ENCODE measurements at places on chromosomes 5 and 9.

DNA sequence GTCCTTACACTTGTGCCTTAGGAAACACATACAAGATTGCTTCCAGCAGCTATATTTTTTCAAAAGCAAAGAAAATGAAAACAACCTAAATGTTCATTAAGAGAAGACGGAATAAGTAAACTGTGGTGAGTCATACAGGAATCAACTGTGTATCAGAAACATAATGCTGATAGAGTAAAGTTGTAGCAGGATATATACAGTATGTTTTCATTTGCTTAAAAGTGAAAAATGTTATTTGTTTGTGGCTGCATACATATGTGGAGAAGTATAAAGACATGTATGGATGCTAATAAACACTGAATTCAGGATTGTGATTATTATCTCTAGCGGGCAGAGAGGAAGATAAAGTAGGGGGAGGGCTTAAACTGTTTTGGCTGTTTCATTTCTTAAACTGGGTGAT lies 8.3 kb downstream of the DCTN4 start:
- no peak for DNase-seq

GRCh38 chr9:16064771-16065170 lies 511.9 kb downstream of the CCDC171 start:
- DNase-seq: no peak

- DNase-seq: no peak
These were observed 92.0 kb downstream of the DCP2 start for GRCh38 chr5:113068559-113068958.

- no peak for DNase-seq
These were observed 252.2 kb downstream of the SYK start for GRCh38 chr9:91053824-91054223.

DNA sequence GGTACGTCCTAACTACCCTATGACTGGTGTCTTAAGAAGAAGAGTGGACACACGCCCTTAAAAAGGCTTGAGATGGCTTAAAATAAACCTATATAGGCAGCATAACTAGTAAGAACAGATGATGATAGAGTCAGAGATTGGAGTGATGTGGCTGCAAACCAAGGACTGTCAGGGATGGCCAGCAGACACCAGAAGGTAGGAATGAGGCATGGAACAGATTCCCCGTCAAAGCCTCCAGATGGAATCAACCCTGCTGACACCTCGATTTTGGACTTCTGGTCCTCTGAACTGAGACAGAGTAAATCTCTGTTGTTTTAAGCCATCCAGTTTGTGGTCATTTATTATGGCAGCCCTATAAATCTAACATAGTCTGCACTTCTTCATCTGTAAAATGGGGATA lies 7.4 kb downstream of the TMOD1 start:
- DNase-seq: no peak

DNA sequence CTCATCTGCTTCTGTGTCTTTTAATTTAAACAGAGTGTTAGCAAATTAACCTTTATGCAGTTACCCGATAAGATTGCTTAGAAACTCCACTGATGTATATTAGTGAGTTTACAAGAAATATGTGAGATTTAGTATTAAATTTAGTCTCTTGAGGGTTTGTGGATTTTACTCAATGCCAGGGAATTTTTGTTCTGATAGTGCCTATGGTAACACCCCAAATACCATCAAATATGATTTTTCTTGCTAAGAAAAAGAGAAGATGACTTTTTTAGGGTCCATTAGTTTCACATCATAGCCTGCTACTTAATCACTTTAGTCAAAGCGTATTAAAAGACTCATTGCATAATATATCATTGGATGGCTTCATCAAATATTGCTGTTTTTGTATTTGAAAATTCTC lies 224.9 kb downstream of the PCSK5 start:
- DNase-seq: no peak

DNA sequence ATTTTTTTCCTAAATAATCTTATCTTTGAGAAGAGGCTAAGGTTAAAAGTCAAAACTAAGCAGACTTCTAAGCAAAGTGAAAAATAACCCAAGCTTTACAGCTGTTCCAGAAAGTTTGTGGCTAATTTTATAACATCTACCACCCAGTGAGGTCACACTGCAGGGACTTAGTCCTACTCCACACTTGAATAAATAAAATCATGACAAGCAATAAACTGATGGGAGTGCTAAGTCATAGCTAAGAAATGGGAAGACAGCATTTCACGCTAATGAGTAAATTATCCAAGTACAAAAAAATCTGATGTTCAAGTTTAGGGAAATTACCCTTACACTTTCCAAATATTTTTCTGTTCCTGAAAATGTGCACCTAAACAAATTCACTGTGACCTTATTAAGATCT lies 47.7 kb downstream of the ZNF608 start:
- DNase-seq: no peak

- no peak for DNase-seq
These were observed 238.9 kb upstream of the NR4A3 start for GRCh38 chr9:99582814-99583213.

DNA sequence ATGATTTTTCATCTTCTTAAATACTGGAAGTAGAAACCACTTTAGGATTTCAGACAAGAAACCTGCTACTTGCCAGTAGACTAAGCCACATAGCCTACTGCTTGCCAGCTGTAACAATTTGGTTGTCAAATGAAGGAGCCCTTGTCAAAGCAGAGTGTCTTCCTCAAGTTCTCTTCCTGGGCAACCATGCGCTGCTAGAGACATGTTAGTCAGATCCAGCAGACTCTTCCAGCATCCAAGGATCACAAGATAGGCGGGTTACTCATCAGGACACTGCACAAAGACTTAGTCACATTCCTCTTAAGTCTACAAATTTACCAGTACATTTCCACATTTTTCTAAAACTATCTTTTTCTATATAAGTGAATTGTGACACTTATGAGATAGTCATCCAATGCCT lies 24.4 kb downstream of the SKIC3 start:
- no peak for DNase-seq

DNA sequence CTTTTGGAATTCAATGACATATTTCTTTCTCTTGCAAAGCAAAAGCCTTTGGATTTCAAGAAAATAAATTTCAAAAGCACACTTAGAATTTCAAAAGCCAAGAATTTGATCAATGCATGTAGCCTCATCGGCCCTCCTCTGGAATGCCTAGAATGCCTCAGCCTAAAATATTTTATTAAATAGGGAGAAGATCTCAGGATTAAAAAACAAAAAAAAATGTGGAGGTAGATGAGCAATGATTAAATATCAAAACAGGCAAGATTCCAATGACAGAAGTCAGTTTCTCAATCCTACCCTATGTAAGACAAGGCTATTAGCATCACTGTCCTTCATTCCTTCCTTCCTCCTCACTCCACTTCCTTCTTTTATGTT lies 169.0 kb downstream of the CDH6 start:
- peak; percentile 38 for DNase-seq

DNA sequence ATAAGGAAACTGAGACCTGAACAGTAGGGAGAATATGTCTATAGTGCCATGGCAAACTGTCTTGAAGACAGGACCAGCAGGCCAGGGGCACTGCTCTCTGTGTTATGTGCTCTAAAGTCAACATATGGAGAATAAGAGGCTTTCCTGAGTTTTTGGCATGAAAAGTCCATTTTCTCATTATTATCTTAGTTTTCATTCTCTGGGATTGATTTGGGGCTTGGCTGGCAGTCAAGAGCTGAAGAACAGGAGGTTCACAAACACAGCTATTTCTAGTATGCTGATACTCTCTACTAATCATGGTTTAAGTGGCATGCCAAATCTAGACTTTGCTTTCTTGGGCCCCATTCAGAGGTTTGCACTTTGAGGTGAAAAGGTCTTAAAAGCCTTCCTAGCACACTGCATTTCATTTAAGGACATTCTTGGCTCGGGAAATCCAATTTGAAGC lies 404.4 kb downstream of the ZNF608 start:
- DNase-seq: no peak

DNA sequence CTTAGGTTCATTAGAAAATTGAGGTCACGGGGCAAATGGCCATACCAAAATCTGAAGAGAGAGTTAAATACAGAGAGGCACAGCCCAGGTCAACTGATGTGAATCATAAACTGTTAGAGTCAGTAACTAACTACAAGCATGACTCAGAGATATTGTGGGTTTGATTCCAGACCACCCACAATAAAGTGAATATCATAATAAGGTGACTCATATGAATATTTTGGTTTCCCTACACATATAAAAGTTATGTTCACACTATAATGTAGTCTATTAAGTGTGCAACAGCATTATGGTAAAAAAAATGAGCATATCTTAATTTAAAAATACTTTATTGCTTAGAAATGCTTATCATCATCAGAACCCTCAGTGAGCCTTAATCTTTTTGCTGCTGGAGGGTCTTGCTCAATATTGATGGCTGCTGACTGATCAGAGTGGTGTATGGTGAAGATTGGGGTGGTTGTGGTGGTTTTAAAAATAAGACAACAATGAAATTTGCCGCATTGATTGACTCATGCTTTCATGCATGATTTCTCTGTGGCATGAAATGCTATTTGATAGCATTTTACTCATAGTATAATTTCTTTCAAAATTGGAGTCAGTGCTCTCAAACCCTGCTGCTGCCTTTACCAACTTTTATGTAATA lies 53.1 kb upstream of the EDIL3 start:
- DNase-seq: no peak

DNA sequence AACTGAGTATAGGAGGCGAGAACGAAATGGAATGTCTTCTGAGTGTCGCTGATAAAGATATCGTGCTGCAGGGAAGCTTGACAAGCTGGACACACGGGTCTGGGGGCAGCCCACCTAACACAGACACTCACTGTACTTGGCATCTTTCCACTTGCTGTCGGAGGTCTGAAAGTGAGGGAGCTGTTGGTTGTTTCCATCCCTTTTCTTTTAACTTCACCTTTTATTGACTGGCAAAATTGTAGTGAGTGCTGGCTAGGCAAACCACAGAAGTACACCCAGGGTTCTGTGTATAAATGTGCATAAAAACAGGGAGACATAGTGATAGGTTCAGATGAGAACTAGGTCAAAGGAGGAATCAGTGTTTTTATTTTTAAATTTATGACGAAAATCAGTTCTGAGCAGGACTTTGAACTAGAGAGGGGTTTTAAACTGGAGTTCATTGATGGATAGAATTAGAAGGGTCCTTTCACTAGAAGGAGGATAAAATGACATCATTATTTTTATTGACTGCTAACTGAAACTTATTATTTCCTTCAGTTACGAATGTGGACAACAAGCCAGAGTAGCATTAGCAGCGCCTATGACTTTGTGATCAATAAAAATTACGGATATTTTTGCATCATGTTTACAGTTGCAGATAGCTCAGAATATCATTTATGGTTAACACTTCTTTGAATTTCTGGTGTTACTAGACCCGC lies 817 bp downstream of the GAPVD1 start:
- DNase-seq: no peak

DNA sequence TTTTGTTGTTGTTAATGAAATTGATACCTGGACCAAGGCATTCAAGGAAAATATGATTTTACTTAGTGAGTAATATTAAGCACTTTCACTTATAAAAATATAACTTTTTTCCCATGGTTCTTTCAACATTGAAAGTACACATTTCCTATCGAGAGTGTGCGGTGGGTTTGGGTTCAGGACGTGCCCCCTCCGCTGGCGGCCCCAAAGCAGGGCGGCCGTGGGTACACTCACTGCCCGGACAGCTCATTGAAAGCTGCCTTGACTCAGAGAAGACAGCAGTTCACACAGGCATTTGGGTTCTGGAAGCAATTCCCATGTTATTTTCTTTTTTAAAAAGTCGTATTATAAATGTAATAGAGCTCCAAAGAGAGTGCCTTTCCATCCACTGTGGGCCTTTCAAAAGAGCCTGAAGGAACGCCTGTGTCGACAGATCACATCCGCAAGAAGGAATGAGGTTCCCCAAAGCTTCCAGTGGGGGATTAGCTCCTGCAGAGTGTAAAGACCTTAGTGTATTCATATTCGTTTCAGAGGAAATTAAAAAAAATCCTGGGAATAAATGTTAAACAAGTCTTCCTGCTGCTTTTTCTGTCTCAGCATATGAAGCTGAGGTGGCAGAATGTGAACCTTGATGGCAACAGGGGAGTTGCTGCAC lies 74.3 kb downstream of the PRDM6 start:
- no peak for DNase-seq

GRCh38 chr9:81566074-81566698 lies 123.2 kb downstream of the TLE1 start:
- no peak for DNase-seq

DNA sequence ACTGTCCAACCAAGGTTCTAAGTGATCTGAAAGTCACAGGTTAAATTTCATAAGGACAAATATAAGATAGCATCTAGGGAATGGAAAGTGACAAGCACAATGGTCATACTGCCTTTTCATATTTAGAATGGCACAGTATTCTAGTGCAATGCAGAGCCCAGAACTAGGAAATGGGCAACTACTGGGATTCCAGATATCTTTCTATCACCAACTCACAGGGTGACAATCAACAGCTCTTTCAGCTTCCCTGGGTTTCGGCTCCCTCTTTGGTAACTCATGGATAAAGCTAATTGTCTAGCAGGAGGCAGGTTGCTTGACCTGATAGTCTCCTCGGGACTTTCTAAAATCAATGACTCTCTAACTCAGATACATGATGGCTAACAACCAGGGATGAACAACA lies 60.4 kb downstream of the NR3C1 start:
- DNase-seq: no peak

- DNase-seq: no peak
These were observed 189.8 kb upstream of the BRINP1 start for GRCh38 chr9:119559056-119559455.

- DNase-seq: no peak
These were observed 272 bp downstream of the ANAPC2 start for GRCh38 chr9:137188086-137188489.

GRCh38 chr9:126459546-126459945 lies 132.9 kb downstream of the MVB12B start:
- no peak for DNase-seq

DNA sequence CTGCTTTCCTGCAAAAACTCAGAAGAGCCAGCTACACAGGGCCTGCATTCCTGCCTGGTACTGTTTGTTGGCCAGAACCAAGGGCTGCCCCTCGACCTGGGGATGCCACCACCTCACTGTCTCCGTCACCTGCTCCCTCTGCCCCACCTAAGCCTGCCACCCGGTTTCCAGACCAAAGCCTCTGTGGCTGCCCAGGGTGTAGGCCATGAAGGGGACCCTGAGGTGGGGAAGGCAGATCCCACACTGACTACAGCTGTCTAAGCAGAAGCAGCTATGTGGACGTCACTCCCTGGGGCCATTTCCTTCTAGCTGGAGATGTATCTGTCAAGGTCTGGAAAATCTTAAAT lies 35.8 kb downstream of the RASGEF1C start:
- DNase-seq: no peak

- no peak for DNase-seq
These were observed 62.1 kb upstream of the NUDT12 start for GRCh38 chr5:103624675-103625074.

- no peak for DNase-seq
These were observed 242.9 kb downstream of the FANCC start for GRCh38 chr9:95074632-95075031.

Measured in iPS DF 19.7 (cell line).